Stimulated activated CD4-positive, alpha-beta T cell treated with anti-CD3 and anti-CD28 coated beads, TNF-alpha, amount 100 ng/mL, for 48 hours (primary cell): ENCODE measurements at places on chromosomes 11 and 22.

- DNase-seq, result no peak
These were observed 148.9 kb downstream of the BRD1 start for GRCh38 chr22:49678842-49679170.

DNA sequence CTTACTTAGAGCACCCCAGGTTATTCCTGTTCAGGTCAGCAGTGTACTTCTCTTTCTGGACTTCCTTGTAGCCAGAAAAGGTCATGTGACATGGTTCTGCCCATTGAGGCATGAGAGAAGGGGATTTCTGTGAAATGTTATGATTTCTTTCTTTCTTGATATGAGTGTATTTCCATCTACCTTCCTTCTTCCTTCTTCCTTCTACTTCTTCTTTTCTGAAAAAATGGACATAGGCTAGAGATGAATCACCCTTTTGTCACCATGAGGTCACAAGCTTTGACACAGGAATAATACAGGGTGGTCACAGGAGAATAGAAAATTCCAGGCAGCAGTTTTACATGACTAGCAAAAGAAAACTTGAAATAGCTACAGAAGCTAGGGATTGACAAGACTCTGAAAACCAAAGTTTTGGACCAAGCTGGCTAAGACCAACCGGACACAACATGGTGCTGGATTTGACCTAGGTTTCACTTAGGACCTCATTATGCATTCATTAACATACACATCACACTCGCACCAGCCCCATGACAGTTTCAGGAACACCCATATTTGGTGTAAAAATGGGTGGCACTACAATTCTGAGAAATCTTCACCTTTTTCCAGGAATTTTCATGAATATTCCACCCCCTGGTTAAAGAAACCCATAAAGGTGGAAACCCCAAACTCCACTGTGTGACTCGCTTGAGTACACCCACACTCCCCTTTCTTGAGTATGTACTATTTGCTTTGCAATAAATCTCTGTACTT lies 21.2 kb upstream of the MAP6 start:
- no peak for DNase-seq

DNA sequence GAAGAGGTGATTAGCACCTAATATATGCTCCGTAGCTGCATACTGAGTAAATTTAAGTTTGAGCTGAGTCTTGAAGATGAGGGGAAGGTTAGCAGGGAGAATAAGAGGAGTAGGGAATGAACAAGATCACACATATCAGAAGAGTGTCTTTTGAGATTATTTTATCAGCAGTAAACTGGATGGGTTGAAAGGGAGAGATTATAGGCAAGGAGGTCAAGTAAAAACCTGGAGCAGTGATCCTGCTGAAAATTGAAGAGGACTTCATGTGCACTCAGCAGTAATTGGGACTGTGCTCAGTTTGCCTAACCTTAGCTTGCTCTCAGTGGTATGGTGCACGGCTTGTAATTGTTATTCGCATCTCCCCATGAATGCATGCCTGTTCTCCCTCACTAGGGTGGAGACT lies 79.5 kb upstream of the PICALM start:
- no peak for DNase-seq

DNA sequence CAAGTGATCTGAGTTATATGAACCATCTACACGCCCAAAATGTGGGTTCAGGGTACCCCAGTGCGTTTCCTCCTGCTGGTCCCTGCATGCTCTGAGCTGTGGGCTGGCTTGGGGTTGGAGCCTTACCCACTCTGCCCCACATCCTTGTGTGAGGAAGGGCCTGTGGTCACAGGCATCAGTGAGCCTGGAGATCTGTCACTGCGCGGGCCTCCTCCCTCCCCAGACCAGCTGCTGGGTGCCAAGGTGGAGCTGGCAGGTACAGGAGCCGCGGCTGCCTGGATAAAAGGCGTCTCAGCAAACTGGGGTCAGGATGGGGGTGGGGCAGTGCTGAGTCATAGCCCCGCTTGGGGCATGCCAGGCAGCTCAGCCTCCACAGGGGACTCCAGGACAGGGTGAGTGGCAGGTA lies 17.9 kb downstream of the GNAZ start:
- no peak for DNase-seq

DNA sequence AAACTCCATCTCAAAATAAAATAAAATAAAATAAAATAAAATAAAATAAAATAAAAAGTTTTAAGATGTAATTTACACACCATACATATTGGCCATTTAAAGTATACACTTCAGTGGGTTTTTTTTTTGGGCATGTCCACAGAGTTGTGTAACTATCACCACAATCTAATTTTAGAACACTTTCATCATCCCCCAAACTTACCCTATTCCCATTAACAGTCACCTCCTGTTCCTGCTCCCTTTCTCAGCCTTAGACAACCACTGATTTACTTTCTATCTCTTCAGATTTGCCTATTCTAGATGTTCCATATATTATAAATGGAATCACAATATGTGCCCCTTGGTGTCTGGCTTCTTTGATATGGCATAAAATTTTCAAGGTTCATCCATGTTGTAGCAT lies 4.6 kb upstream of the ACER3 start:
- DNase-seq, result no peak

- no peak for DNase-seq
These were observed 6.6 kb downstream of the OR51F1 start for GRCh38 chr11:4763096-4763495.

- no peak for DNase-seq
These were observed 546.1 kb downstream of the BUD13 start for GRCh38 chr11:116226731-116227130.

- no peak for DNase-seq
These were observed 39.8 kb downstream of the CSTPP1 start for GRCh38 chr11:46976182-46976854.

DNA sequence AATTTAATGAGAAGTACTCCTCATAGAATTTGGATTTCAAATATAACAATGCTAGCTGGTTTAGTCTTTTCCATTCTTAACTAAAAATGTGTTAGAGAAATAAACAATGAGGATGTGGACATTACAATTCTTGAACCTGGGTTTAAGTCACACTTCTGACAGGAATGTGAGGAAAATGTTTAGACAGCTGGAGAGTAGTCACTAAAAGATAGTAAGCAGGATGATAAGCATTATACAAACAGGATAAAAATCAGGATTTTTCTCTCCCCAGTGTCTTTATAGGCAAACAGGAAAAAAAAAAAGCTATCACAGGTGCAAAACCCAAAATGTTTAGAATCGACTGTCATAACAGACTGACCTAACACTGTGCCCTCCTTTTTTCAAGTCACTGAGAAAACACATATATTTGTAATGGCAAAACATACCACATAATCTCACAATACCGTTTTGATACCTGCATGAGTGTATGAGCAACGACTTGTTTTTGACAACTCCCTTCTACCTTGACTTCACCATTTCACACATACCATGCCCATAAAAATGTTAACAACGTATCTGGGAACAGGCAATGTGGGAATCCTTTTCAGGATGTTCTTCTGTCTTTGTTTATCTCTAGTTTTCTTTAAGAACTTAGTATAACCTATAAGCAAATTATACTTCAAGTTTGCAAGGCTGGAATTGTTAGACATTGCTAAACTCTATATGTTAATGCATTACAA lies 242.0 kb downstream of the SBF2 start:
- no peak for DNase-seq

- DNase-seq, result no peak
These were observed 224.1 kb downstream of the CADM1 start for GRCh38 chr11:115279813-115280761.

DNA sequence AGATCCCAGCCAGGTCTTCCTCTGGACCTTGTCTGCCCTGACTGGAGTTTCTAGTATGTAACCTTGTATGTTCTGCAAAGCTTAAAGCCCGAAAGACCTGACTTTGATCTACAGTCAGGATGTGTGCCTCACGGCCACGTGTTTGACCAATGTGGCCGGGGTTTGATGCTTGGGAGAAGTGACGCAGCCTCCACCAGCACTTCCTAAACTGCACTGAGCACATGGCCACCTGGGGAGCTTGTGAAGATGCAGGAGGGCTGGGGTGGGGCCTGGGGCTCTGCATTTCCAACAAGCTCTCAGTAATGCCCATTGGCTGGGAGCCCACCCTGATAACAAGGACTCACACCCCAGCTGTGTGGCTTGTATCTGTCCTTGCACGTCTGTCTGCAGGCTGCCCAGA lies 53.2 kb downstream of the NAT10 start:
- no peak for DNase-seq

GRCh38 chr11:11476971-11477645 lies 124.1 kb upstream of the CSNK2A3 start:
- DNase-seq, result no peak

- DNase-seq, result no peak
These were observed 2.3 kb downstream of the TSPAN4 start for GRCh38 chr11:844693-845644.

DNA sequence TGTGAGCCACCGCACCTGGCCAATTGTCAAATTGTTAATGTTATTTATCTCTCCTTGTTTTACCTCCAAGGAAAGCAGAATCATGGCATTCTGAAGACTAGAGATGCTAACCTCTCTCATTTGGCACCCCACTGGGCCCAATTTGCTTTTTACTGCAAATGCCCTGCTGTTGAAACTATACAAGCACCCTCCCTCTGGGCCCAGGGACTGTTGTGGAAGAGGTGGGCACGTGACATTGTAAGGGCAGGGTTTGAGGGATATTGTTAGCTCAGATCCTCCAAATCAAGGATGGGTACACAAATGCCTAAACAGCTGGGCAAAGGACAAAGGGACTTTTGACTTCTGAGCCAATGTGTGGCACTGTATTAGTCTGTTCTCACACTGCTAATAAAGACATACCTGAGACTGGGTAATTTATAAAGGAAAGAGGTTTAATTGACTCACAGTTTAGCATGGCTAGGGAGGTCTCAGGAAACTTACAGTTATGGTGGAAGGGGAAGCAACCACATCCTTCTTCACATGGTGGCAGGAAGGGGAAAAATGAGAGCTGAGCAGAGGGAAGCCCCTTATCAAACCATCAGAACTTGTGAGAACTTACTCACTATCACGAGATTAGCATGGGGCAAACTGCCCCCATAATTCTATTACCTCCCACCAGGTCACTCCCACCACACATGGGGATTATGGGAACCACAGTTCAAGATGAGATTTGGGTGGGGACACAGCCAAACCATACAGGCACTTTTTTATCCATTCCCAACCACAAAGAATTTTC lies 6.5 kb upstream of the ALDH3B2 start:
- DNase-seq, result no peak

DNA sequence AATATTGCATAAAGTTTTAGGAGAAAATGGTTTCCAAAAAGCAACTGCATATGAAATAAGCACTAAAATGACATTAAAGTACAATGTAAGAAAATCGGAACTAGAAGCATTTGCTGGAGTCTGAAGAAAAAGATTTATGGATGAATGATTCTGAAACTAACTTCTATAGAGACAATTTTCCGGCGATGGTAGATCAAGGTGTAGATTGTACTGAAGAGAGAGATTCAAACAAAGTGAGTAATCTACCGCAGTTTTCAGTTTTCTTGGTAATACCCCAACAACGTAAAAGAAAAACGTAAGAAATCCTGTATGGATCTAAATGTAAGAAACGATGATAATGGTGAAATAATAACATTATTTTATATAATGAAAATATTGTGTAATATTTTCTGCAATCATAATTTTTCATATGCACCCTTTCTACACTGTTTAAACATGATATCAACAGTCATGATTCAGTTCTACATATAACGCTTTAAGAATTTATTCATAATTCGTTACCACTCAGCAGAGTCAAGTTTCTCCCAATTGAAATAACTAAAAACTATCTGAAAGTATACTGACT lies 1.8 kb upstream of the CDPF1 start:
- no peak for DNase-seq

- no peak for DNase-seq
These were observed 119.2 kb downstream of the TIMP3 start for GRCh38 chr22:32920734-32921133.

DNA sequence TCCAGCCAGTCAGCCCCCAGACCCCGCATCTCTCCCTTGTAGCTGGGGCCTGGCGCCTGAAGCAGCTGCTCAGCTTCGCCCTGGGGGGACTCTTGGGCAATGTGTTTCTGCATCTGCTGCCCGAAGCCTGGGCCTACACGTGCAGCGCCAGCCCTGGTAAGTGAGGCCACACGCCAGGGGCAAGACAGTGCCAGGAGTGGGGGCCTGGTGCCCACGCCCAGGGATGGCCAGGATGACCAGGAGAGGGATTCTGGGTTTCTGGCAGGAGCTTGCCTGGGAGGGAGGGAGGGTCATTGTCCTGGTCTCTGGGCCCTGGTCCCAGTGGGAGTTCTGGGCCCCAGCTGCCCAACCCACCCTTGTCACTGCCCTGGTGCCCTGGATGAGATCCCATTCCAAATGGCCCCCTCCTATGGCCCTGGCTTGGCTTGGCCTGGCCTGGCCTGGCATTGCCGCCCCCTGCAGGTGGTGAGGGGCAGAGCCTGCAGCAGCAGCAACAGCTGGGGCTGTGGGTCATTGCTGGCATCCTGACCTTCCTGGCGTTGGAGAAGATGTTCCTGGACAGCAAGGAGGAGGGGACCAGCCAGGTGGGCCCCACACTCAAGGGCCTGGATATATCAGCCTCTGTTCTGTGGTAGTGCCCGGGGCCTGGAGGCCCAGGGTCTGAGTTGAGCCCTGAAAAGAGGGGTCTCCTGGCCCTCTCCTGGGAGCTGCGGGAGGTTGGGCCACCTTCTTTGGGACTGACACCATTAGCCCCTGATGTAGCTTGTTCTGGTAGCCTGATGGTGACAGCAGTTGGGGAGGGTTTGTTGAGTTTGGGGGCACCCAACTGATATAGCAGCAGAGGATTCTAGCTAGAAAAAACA lies 3.7 kb downstream of the SLC39A13 start:
- DNase-seq, result no peak

GRCh38 chr11:60937144-60937527 lies 12.9 kb downstream of the TMEM132A start:
- DNase-seq, result no peak

- no peak for DNase-seq
These were observed 6.2 kb downstream of the TEAD1 start for GRCh38 chr11:12680246-12680939.

GRCh38 chr11:118401880-118402590 lies 629 bp downstream of the ATP5MG start:
- no peak for DNase-seq

DNA sequence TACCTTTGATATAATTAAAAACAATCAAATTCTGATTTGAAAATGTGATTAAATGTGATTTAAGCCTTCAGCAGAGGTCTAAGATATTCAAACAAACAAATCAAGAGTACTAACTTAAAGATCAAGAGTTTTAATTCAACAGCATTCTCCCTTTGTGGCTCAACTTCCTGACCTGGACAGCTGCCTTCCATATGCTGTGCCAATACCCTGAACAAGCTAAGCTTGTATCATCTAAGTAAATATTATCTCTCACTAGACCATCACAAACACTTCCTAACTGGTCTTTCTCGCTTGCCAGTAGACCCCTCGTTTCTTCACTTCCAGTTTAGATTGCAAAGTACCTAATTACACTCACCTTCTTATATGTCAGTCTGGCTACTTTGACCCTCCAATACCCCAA lies 35.9 kb upstream of the P4HA3 start:
- DNase-seq, result no peak
